ENCODE measurements at places on chromosomes 4 and X.

GRCh38 chr4:85940151-85940550, 419.7 kb downstream of the MAPK10 start:
- DNase-seq = no peak

DNA sequence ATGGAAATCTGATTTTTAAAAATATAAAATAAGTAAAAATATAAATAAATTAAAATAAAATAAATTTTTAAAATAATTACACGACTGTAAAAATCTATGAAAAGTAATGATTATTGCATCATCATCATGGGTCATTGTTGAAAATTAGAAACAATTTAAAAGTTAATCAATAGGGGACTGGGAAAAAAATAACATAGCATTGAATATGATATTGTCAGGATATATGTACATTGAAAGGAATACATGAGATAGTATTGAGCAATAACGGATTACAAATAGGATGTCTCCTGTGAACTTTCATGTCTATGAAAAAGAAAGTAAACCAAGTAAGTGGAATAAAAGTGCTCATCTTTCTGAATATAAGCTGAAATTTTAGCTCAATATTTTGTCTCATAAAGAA, 566.8 kb upstream of the HTR2C start:
- DNase-seq = no peak

DNA sequence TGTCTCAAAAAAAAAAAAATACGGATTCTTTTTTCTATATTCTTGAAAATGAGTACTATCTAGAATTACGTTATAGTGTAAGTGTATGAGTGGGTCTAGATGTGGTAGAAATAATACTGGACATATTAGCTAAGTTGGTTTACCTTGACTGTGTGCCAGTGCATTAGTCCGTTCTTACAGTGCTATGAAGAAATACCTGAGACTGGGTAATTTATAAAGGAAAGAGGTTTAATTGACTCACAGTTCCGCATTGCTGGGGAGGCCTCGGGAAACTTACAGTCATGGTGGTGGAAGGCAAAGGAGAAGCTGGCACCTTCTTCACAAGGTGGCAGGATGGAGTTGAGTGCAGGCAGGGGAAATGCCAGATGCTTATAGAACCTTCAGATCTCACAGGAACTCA, 92.4 kb downstream of the ARHGAP10 start:
- no peak for DNase-seq

- DNase-seq = no peak
Measured at GRCh38 chrX:3346501-3347259, at the start of gene MXRA5. MXRA5 (minus strand) TSS chrX:3346652; CDS start chrX:3343833, 2,819 bp downstream.

- no peak for DNase-seq
Measured at GRCh38 chr4:16006771-16007446, 43.9 kb upstream of the FGFBP2 start.

Measured in activated CD8-positive, alpha-beta memory T cell treated with anti-CD3 and anti-CD28 coated beads for 1 hour (primary cell).